ENCODE measurements at places on chromosomes 12 and 14. TPM values are rescaled to one million over a fixed set of nuclear protein-coding genes. Genes with fewer than 3 reads are reported as not detected.

Gene CISTR
- polyA plus RNA-seq, result not detected

Gene AGAP2
- polyA plus RNA-seq, result 4.1 TPM

Gene ADCY6
- not detected for polyA plus RNA-seq

Gene KLRK1
- polyA plus RNA-seq, result 15.8 TPM

Gene EFS
- polyA plus RNA-seq, result not detected

Gene CNIH1
- 68.5 TPM for polyA plus RNA-seq

Gene OVCH1
- not detected for polyA plus RNA-seq

Gene TAMALIN
- polyA plus RNA-seq, result 6.4 TPM

Gene CCDC175
- not detected for polyA plus RNA-seq

Gene POTEM
- not detected for polyA plus RNA-seq

Gene BMP4
- polyA plus RNA-seq, result not detected

Gene RAN
- polyA plus RNA-seq, result 559 TPM

Gene ADAMTS20
- polyA plus RNA-seq, result not detected

Gene TAS2R43
- not detected for polyA plus RNA-seq

Gene IFNG-AS1
- polyA plus RNA-seq, result 21.1 TPM

Gene NUBPL
- 9.6 TPM for polyA plus RNA-seq

Gene SLC7A8
- polyA plus RNA-seq, result 0.25 TPM

Gene MORN3
- 0.24 TPM for polyA plus RNA-seq
